ENCODE measurements at places on chromosomes 5 and 9. TPM values are rescaled to one million over a fixed set of nuclear protein-coding genes. Genes with fewer than 3 reads are reported as not detected.
A peak's percentile ranks its signal among the peaks of the same experiment; 100 is the strongest.

DNA sequence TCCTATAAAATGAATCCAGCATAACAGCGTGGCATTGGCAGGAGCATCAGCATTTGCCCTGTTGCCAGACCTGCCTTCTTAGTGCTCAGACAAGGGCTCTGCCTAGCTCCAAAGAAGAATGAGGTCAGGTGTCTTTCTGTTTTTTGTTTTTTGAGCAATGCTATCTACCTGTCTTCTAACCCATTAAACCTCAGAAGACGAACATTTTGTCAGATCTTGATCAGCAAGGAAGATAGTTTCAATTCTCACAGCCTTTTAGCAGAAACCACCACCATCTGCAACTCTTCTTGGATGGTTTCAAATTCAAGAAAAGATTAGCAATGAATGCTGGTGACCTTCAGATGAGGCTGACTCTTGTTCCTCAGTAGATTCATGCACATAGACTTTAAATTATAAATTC is 103.5 kb upstream of the IQGAP2 start:
- H3K4me3 ChIP-seq = peak overlapping the region; percentile 51
- peak; percentile 30 for DNase-seq
- peak overlapping the region; percentile 48 for H3K27ac ChIP-seq
- H3K27me3 ChIP-seq = no peaks in the 10 kb centered on the region
- peaks cover 29% of the 10 kb centered on the region for H3K4me1 ChIP-seq
- H3K36me3 ChIP-seq = no peaks in the 10 kb centered on the region

C9orf153 gene
- total RNA-seq = 0.32 TPM

DNA sequence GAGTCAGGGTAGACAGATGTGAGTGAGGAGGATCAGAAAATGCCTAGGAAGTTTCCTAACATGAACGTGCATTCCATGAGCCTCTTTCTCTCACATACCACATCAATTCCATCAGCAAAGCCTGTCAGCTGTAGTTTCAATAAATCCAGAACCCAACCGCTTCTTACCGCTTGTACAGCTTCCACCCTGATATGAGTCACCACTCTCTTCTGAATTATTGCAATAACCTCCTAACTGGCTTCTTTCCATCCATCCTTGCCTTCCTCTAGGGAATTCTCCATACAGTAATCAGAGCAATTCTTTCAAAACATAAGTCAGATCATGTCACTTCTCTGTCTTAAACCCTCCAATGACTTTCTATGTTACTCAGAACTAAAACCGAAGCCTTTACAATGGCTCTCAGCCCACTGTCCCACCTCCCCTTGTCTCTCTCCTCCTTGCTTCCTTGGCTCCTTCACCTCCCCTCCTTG is 8.1 kb upstream of the RAD23B start:
- H3K27ac ChIP-seq = no peak overlapping the region
- peaks cover 18% of the 10 kb centered on the region for H3K27me3 ChIP-seq
- H3K4me1 ChIP-seq = no peaks in the 10 kb centered on the region
- no peak overlapping the region for H3K4me3 ChIP-seq
- no peak for DNase-seq

DNA sequence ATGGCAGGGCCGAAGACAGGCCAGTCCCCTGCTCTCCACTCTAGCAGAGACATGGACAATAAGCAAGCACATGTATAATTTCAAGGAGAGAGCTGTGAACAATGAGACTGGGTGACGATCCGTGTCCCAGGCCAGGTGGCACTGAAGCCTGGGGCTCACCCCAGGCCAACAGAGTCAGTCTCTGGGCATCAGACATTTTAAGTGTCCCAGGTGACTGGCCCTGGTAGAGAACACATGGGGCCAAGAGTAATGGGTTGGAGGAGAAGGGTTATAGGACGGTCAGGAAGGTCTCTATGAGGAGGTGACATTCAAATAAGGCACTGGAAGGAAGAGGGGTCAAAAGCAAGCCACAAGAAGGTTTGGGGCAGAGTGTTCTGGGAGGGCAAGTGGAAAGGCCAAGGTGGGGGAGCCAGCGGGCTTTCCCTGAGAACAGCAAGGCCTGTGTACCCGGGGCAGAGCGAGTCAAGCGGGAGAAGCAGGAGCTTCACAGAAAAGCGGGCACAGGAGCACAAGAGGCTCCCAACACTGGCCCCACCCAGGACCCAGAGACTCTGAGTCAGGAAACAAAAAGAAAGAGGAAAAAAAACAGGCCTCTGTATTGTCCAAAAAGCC is 1.1 kb upstream of the AKNA start:
- peak overlapping the region; percentile 98 for H3K4me3 ChIP-seq
- H3K36me3 ChIP-seq = peaks cover 10% of the 10 kb centered on the region

SH2D3C gene
- total RNA-seq = 39.3 TPM

- no peaks in the 10 kb centered on the region for H3K4me1 ChIP-seq
- DNase-seq = no peak
- H3K36me3 ChIP-seq = no peaks in the 10 kb centered on the region
- no peaks in the 10 kb centered on the region for H3K27me3 ChIP-seq
These were observed 23.9 kb downstream of the ADCY2 start for GRCh38 chr5:7419846-7420245.

STPG3 gene
- total RNA-seq = not detected

- H3K4me1 ChIP-seq = peaks cover 75% of the 10 kb centered on the region
- no peaks in the 10 kb centered on the region for H3K27me3 ChIP-seq
- H3K36me3 ChIP-seq = peaks cover 2% of the 10 kb centered on the region
- DNase-seq = peak; percentile 64
These were observed 16.2 kb downstream of the UHRF2 start for GRCh38 chr9:6428940-6429889.

GHR gene
- total RNA-seq = not detected

- H3K36me3 ChIP-seq = no peaks in the 10 kb centered on the region
- no peaks in the 10 kb centered on the region for H3K27me3 ChIP-seq
- H3K4me1 ChIP-seq = no peaks in the 10 kb centered on the region
- DNase-seq = no peak
- no peak overlapping the region for H3K4me3 ChIP-seq
These were observed 690.3 kb upstream of the DMAC1 start for GRCh38 chr9:8489835-8490234.

DNA sequence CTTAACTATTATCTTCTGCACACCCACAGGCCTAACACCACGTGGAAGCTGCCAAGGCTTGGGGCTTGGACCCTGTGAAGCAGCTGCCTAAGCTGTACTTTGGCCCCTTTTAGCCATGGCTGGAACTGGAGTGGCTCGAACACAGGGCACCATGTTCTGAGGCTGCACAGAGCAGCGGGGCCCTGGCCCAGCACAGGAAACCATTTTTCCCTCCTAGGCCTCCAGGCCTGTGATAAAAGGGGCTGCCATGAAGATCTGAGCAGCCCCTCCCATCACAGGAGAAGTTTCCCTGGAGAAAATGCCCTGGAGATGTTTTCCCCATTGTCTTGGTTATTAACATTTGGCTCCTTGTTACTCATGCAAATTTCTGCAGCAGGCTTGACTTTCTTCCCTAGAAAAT is 126.3 kb downstream of the MELK start:
- no peaks in the 10 kb centered on the region for H3K36me3 ChIP-seq
- no peaks in the 10 kb centered on the region for H3K4me1 ChIP-seq
- no peak overlapping the region for H3K27ac ChIP-seq

DNA sequence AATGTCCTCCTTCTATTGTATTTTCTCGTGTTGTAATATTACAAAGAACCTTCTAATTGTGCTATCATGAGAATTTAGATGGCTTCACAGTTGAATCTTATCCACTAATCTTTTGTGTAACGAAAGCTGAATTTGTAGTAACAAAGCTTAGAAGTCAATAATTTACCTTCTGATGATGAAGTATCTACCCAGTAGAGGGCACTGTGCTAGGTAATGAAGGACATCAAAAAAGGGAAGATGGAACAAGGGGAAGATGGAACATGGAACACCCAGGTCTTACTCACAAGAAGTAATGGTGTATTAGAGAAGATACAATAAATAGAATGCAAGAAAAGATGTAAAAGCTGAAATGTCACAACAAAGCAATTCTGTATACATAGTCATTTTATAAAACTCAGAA is 131.0 kb upstream of the CCNG1 start:
- H3K27ac ChIP-seq = no peak overlapping the region
- peak; percentile 7 for DNase-seq
- H3K4me3 ChIP-seq = no peak overlapping the region

NME5 gene
- total RNA-seq = not detected

SLC34A3 gene
- total RNA-seq = not detected

DNA sequence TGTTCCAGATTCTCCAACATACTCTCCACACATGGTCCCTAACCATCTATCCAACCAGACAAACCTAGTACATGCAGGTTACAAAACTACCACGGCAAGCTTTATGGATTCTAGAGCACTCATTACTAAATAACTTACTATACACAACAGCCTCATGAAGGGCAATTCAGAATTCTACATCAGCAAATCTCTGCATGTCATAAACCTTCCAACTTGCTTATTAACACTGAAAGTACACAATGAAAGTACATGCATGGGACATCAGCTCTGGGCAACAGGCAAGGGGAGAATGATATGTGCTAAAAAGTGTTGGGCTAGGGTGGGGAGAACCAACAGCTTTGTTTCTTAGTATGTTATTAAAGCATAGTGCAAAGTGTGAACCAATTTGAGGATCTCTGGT is 70.4 kb downstream of the TLE1 start:
- no peak for DNase-seq
- no peak overlapping the region for H3K27ac ChIP-seq
- H3K4me1 ChIP-seq = no peaks in the 10 kb centered on the region
- H3K27me3 ChIP-seq = no peaks in the 10 kb centered on the region
- H3K36me3 ChIP-seq = no peaks in the 10 kb centered on the region
- no peak overlapping the region for H3K4me3 ChIP-seq

GRCh38 chr9:13787234-13787833 is 507.8 kb upstream of the MPDZ start:
- no peaks in the 10 kb centered on the region for H3K4me1 ChIP-seq
- H3K27me3 ChIP-seq = no peaks in the 10 kb centered on the region
- no peaks in the 10 kb centered on the region for H3K36me3 ChIP-seq
- no peak overlapping the region for H3K27ac ChIP-seq

DNA sequence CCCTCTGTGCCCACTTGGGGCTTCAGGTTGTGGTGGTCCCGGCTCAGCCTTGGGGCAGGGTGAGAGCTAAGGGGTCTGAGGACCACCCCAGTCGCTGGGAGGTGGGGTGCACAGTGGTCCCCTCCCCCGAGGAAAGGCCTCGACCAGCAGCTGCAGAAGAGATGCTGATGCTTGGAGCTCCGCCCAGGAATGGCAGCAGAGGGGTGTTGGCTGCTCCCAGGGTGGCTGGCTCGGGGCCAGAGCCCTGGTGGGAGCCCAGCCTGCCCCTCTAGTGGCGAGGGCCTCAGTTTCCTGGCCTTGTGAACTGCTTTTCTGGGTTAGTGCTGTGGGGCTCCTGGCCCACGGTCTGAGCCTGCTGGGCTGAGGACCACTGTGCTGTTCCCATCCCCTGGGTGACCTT is 1.2 kb downstream of the DIPK1B start:
- peaks cover 9% of the 10 kb centered on the region for H3K4me1 ChIP-seq
- H3K36me3 ChIP-seq = no peaks in the 10 kb centered on the region
- H3K27ac ChIP-seq = no peak overlapping the region
- no peak for DNase-seq

GRCh38 chr9:567128-567746 is 274.3 kb upstream of the DMRT1 start:
- H3K36me3 ChIP-seq = no peaks in the 10 kb centered on the region

- H3K27ac ChIP-seq = no peak overlapping the region
- peak overlapping the region; percentile 46 for H3K4me3 ChIP-seq
- H3K4me1 ChIP-seq = peaks cover 36% of the 10 kb centered on the region
- H3K27me3 ChIP-seq = no peaks in the 10 kb centered on the region
- DNase-seq = no peak
- no peaks in the 10 kb centered on the region for H3K36me3 ChIP-seq
These were observed 3.3 kb downstream of the UBE2R2 start for GRCh38 chr9:33820231-33820745.

DNA sequence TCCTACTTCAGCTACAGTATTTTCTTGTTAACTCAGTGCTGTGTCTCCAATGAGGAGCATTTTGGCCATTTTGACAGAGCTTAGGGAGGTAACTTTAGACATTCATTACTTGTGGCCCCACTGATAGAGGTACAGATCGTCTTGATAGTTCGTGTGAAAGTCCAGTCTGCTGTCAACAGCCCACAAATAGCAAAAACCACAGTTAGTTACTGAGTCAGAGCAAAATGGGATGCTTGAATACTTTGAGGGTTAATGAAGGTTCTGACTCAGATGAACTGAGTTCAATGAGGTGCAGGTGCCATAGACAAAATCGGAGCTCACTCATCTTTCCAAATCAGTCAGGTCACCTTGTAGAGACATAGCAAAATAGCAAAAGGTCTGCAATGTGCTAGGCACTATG is 163.1 kb upstream of the TLE4 start:
- no peaks in the 10 kb centered on the region for H3K27me3 ChIP-seq
- no peaks in the 10 kb centered on the region for H3K36me3 ChIP-seq
- DNase-seq = no peak
- no peak overlapping the region for H3K27ac ChIP-seq
- H3K4me1 ChIP-seq = no peaks in the 10 kb centered on the region

DNA sequence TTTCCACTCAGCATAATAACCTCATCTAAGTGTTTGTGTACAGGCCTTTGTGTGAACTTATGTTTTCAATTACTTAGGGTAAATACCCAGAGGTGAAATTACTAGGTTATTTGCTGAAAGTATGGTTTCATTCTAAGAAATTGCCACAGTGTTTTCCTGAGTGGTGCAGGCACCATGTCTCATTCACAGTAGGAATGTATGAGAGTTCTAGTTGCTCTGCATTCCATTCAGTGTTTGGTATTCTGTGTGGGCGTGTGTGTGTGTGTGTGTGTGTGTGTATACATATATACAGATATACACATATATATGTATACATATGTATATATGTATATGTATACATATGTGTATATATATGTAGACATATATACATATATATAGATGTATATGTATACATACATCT is 8.8 kb upstream of the SVEP1 start:
- H3K27ac ChIP-seq = no peak overlapping the region
- no peaks in the 10 kb centered on the region for H3K4me1 ChIP-seq

ST8SIA4 gene
- 55.2 TPM for total RNA-seq

INSL6 gene
- not detected for total RNA-seq

IL33 gene
- not detected for total RNA-seq

DNA sequence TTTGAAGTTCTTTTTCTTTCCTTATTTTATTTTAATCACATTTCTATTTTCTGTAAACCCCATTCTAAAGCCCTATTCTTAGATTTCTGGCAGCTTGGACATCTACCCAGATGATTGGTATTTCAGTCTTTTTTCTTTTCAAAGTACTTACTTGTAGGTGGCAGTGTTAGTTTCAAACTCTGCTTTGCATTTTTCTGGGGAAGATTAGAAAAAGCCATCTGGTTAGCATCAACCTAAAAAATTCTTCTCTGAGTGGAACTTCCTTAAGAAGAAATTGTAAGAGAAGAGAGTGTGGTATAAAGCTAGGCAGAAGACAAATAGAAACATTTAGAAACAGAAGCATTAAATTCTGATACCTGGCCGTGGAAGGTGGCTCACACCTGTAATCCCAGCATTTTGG is 17.2 kb upstream of the TENT2 start:
- no peak overlapping the region for H3K4me3 ChIP-seq
- no peak for DNase-seq

Measured in CD4-positive, CD25-positive, alpha-beta regulatory T cell (primary cell).